SW 1271 (cell line): ENCODE measurements at places on chromosomes 2 and 18.

GRCh38 chr2:217551252-217551899, 451.4 kb downstream of the TNS1 start:
- peak; percentile 14 for DNase-seq

GRCh38 chr18:67913040-67913439, 396.5 kb upstream of the DSEL start:
- no peak for DNase-seq

DNA sequence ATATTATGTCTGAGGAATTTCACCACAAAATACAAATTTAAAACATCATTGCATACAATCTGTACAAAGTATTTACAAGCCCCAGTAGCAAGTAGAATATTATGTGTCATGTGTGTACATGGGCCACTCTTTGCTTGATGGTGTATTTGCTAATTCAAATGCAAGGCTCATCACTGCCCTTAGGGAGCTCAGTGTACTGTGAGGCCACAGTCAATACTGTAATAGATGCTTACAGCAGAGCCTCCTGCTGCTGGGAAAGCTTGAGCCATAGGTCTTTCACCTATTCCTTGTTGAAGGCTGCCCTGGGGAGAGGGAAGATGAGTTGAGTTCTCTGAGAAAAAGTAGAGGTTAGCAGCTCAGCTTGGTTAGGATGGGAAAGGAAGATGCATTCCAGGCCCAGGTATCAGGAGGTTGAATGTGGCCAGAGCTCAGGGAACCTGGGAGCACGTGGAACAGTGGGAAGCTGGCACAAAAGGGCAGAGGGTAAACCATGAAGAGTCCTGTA, 189.6 kb downstream of the LRP1B start:
- no peak for DNase-seq

DNA sequence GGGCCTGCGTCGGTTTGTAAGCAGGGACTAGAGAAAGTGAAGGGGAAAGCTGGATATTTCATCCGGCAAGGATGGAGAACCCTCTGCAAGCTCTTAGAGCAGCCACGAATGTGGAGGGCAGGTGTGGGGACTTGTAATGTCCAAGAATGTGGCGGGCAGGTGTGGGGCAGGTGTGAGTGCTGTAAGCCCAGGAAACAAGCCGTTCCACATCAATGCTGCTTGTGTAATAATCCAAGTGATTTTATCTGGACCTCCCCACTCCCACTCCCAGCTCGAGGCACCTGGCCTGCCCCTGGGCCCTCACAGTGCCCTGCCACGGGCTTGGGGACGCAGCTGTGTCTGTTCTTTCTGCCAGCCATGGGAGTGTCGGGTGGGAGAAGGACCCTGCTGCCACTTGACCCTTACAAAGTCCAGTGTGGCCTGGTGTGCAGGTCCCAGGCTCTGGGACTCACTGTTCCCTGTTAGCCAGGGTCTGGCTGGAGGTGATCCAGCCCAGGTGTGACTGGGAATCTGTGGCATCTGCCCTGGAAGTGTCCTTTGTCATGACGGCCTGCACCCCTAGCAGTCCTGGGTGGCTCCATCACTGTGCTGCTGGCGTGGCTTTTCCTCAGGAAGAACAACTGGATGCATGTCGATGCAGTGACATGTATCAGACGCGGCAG, 42.8 kb downstream of the SOX11 start:
- DNase-seq: no peak

DNA sequence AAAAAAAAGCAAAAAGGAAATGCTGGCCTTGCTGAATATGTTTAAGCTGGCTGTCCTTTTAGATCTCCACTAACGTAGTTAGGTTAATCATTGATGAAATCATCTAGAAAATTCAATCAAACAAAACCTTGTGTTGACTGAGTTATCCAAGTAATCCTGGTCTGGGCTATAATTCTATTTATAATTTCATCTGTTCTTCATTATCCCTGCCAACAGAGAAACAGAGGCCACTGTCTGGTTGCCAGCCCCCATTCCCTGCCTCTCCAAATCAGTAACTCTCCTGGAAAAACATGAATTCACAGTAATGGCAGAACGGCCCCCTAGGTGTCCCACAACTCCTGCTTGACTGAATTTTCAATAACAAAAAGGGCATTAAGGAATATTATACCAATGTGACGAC, 24.6 kb downstream of the DOCK10 start:
- no peak for DNase-seq

DNA sequence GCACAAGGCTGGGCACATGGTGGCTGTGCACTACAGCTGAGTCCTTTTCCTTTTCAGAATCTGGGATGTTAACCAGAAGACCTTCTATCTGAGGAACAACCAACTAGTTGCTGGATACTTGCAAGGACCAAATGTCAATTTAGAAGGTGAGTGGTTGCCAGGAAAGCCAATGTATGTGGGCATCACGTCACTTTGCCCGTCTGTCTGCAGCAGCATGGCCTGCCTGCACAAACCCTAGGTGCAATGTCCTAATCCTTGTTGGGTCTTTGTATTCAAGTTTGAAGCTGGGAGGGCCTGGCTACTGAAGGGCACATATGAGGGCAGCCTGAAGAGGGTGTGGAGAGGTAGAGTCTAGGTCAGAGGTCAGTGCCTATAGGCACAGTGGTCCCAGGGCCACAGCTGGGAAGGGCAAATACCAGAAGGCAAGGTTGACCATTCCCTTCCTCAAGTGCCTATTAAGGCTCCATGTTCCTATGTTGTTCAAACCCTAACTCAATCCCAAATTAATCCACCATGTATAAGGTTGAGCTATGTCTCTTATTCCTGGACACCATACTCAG, 2.2 kb downstream of the IL1RN start:
- DNase-seq: no peak

DNA sequence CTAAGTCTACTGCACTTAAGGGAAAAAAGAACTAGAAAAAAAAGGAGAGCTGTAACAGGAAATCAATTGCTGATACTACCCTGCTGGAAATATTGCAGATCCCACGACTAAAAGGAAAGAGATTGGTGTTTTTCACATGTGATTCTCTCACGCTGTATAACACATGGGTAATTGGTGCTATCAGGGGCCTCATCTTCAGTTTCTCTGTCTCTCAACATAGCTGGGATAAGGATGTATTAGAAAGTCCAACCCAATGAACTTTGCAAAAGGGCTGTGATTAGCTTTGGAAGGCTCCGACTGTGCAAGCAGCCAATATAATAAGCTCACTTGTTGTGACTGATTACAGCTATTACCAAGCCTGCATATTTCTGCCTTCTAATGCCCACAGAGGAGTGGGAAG, 133.4 kb downstream of the NRP2 start:
- no peak for DNase-seq

DNA sequence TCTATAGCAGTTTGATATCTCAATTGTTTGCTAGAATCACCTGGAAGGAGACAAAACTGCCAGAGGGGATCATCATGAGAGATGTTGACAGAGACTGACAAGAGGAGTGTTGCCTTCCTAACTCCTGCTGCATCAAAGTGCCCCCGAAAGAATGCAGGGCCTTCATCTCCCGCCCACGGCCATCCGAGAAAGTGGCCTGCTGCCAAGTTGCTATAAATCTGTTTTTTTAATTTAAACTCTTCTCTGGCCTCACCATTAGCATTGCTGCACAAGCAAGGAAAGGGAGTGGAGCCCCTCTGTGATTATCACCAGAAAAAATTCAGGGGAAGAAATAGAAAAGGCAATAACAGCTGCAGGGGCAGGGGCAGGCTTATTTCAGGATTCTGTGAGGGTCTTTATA, 238.1 kb upstream of the EPHA4 start:
- no peak for DNase-seq

GRCh38 chr2:159807183-159808031, 9.4 kb upstream of the CD302 start:
- peak; percentile 14 for DNase-seq

DNA sequence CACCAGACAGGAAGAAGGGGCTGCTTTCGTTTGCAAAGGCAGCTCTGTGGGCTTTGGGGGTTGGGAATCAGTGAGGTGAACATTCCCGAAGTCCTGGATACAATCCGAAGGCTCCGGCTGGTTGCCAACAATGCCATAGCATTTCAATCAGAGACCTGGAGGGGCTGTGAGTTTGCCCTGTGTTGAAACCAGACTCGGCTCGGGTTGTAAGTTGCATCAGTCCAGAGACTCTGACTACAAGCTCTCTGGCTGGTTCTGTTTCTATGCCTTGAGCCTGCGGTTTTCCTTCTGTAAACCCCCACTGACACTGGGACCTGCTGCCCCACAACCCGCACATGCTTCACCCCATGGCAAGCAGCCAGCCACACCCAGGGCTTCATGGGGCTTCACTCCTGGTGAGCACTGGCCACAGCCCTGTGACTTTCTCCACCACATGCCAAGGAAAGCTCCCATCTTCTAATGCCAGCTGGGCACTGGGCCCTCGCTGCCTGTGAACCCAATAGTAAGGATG, 85.7 kb upstream of the ODC1 start:
- no peak for DNase-seq

DNA sequence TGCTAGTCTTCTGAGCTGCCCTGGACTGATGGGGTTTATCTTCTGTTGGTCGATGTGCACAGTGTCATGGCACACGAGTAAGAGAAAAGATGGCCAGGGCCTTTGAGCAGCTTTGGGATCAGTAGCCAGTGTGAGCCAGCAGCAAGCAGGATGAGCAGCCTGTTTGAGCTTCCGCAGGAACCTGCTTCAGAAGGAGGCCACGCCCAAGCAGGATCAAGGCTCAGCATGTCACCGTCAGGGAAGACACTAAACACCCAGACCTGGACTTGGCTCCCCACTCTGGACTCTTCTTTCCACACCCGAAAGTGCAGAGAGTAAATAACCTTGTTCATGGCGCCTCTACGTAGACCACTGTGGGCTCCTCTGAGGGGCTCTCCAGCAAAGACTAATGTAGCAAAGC, 25.2 kb upstream of the ASB1 start:
- DNase-seq: no peak

DNA sequence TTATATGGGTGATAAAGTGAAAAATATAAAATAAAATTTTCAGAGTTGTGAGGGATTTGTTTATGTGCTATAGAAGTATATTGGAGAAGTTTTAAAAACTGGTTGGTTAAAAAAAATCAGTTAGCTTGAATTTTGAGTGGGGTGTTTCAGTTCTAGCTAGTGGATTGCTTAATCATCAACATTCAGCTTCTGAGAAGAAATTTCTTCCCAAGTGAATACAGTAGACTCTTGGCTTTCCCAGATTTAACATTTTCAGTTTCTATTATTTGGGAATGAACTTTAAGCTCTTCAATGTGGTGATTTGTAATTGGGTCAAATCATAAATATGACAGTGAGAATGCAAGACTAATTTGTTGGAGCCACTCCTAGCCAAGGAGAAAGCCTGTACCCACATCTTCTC, 120.8 kb downstream of the PLCL1 start:
- no peak for DNase-seq

DNA sequence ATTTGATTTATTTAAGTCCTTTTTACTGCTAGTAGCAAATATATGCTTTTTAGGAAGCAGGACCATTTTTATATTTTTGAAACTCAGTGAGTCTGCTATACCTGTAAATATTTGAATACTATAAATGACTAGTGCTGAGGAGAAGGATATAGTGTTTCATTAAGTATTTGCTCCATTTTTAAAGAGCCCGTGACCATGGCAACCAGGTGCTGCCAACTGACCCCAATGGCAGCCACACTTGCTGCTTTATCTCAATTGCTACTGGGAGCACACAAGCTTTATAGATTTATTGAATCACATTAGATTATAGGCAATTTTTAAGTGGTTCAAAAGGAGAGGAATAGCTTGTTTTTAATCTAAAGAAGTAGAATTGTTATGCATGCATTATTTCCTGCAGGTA, 142.0 kb downstream of the SCG2 start:
- DNase-seq: no peak

DNA sequence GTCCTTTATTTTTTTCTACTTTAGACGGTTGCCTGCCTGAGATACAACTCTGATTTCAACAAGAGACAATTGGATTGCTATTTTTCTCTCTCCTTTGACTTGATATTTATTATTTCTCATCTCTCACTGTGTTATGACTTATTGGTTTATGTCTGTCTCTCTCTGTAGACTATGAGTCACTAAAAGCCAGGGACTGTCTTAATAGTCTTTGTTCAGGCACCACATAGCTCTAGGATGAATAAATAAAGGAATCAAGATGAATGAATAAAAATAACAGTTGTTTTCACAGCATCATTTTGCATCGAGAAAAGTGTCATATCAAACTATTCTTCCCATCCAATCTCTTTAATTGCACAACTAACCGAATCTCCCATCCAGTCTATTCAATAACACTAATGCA, 31.4 kb upstream of the CD28 start:
- DNase-seq: no peak

DNA sequence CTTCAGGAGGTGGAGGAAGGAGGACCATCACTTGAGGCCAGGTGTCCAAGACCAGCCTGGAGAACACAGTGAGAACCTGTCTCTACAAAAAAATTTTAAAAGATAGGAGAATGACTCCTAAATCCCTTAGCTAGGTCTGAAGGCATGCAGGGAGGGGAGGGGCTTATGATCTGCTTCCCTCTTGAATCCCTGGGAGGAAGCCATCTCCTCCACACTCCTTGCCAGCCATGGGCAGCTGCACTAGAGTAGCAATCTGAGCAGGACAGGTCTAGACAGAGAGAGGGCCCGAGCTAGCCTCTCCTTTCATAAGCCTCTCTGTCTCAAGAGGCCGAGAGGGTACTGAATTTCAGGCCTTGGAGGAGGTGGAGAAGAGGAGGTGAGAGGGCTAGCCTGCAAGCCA, 42.5 kb downstream of the DAPL1 start:
- no peak for DNase-seq

GRCh38 chr2:222837643-222838056, 23.2 kb upstream of the ACSL3 start:
- no peak for DNase-seq

DNA sequence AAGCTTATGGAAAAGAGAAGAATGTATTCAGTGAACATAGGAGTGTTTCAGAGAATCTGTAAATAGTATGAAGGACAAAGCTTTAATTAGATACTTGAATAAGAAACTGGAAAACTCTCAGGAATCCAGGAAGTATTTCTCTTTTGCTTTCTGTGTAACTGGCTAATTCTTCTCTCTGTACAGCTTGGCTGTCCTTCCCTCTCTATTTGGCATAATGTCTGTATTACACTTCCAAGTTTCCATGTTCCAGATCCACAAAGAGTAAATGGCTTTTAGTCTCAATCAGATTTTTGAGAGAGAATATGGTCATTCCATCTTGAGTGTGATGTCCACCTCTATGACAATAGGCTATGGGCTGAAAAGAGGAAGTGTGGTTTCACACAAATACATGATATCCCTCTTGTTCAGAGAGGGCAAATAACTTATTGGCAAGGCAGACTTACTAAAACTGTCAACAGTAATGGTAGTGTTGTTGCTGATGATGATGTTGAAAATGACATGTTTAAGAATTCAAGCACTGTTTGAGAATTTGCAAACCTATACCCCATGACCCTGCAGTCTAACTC, 129.2 kb upstream of the ERBB4 start:
- DNase-seq: no peak

GRCh38 chr2:176025932-176026331, 23.9 kb upstream of the LNPK start:
- DNase-seq: no peak

- no peak for DNase-seq
These were observed 61.2 kb upstream of the RAB27B start for GRCh38 chr18:54767098-54767497.

- DNase-seq: no peak
These were observed 152.8 kb downstream of the BCL11A start for GRCh38 chr2:60400462-60401246.

- no peak for DNase-seq
These were observed 45.8 kb upstream of the HS6ST1 start for GRCh38 chr2:128364441-128364911.

- DNase-seq: no peak
These were observed 41.1 kb upstream of the ARL5A start for GRCh38 chr2:151869291-151869690.

GRCh38 chr2:33500177-33500576, 23.7 kb downstream of the RASGRP3 start:
- no peak for DNase-seq
